Neural progenitor cell (in vitro differentiated cells): ENCODE measurements at places on chromosomes 3 and 15.

DNA sequence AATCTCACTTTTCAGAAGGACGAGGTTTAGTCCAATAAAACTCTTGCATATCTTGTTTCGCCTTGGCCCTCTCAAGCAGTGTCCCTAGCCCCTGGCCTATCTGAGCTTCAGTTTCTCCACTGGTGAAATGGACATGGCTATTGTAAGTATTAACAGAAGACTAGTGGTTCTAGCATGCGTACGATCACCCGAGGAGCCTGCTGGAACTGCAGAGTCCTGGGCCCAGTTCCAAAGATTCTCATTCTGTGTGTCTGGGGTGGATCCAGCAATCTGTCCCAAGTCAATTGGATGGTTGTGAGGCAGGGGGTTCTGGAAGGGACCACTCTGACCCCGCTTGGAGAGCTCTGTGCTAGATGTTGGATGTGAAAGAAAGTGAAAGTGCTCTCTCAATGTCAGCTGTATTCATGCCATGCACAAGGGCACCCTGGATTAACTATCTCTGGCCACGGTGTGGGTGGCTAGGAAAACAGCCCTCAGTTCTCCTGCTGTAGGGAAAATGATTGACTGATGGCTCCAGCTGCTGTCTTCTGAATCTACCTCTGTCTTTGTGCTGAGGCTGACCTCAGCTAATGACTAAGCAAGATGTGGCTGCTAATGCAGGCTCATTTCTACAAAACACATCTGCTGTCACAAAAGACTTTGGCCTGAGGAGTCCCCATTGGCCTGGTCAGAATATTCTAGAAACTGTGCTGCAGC lies 1.9 kb upstream of the PLA1A start:
- no peak for DNase-seq

- DNase-seq, result no peak
Measured at GRCh38 chr3:104523136-104523535, 843.6 kb upstream of the ALCAM start.

DNA sequence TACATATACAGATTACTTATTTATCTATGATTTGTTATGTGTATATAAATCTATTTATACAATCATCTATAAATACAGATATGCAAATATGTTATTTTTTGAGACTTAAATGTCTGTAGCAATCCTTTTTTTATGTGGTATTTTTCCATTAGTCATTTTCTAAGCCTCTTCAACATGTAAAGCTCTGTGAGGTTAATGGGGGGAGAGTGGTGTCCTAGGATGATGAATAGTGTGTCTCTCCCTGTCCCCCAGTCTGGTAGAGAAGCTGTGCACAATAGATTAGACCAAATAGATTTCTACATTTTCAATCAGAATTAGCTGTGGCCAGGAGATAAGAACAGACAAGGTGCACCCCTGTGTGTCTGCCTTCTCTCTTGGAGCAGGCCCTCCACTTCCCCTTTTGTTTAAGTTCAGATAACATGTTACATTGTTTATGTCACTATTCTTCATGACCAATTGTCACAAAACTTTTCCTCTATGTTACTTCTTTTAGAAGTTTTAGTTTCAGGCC lies 453.9 kb downstream of the LPP start:
- DNase-seq, result no peak

GRCh38 chr3:12165909-12166308 lies 7.2 kb upstream of the TIMP4 start:
- DNase-seq, result no peak

DNA sequence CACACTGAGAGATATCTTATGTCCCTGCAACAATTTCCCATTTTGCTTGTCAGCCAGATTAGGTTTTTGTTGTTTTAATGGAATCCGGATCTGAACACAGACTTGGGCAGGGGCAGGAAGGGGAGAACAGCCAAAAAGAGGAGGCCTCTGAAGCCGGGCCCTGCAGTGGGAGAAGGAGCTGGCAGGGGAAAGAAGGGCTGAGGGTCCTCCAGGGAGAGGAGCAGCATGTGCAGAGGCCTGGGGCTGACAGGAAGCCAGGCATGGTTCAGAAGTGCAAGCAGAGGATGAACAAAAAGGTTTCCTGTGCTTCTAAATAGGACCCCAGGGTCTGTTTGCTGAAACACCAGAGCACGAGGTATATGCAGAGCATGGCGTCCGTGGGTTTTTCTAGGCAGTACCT lies 49.1 kb upstream of the POMGNT2 start:
- DNase-seq, result no peak

GRCh38 chr3:161890147-161890625 lies 393.6 kb downstream of the OTOL1 start:
- DNase-seq, result no peak

DNA sequence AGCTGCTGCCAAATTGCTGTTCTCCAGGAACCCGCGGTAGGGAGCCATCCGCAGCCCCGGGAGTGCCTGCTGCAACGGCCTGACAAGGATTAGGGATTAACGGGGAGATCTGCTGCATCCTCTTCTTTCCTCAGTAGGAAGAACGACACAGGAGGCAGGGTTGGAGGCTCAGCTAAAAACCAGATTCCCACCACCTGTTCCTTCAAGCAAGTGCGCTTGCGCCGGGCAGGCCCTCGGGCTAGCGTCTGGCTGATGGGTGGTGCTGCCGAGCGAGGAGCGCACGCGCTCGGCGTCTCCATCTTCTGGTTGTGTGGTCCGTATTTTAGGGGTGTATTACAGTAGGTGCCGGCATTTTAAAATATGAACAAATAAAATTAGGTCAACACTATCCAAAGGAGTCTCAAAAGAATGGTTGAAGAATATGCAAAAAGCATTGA lies 25.4 kb upstream of the SLC25A26 start:
- peak; percentile 89 for DNase-seq

- no peak for DNase-seq
Measured at GRCh38 chr15:82805994-82806406, at the start of gene FSD2. FSD2 (minus strand) TSS chr15:82806069; CDS start chr15:82787390, 18,679 bp downstream.

GRCh38 chr3:107588217-107588616 lies 65.5 kb downstream of the BBX start:
- no peak for DNase-seq

GRCh38 chr15:81161160-81161673 lies 27.1 kb downstream of the CFAP161 start:
- no peak for DNase-seq

DNA sequence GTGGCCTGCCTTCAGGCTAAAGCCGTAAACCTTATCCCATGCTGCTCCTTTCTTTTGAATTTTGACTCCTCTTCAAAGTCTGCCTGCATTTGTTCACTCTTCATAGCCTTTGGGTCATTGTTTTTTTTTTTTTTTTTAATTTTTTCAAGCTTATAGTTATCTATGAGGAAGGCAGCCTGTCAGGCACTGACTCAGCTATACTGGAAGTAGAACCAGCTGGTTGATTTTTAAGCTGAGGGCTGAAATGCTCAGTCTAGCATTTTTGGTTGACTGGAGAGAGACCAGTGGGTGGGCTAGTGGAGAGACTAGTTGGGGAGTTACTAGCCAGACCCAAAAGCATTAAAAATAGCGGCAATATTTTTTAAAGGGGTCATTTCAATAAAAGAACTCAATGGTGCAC lies 44.1 kb downstream of the C3orf20 start:
- no peak for DNase-seq

- DNase-seq, result peak; percentile 80
Measured at GRCh38 chr15:68843425-68844311, 23.0 kb upstream of the ANP32A start.

DNA sequence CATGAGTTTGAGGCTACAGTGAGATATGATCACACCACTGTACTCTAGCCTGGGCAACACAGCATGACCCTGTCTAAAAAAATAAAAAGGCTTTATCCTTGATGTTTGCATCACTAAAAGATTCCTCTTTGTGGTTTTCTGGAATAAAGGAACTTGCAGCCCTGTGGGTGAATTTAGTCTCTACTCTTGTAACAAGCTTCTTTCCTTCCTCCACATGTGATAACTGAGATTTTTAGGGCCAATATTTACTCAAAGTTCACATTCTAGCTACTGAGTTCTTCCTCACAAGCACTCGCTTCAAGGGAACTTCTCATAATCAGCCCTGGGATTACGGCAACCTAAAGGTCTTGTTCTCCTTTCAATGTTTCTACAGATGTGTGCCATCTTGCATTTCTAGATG lies 24.6 kb downstream of the COMMD2 start:
- no peak for DNase-seq
